ENCODE measurements at places on chromosomes 6 and 20.

DNA sequence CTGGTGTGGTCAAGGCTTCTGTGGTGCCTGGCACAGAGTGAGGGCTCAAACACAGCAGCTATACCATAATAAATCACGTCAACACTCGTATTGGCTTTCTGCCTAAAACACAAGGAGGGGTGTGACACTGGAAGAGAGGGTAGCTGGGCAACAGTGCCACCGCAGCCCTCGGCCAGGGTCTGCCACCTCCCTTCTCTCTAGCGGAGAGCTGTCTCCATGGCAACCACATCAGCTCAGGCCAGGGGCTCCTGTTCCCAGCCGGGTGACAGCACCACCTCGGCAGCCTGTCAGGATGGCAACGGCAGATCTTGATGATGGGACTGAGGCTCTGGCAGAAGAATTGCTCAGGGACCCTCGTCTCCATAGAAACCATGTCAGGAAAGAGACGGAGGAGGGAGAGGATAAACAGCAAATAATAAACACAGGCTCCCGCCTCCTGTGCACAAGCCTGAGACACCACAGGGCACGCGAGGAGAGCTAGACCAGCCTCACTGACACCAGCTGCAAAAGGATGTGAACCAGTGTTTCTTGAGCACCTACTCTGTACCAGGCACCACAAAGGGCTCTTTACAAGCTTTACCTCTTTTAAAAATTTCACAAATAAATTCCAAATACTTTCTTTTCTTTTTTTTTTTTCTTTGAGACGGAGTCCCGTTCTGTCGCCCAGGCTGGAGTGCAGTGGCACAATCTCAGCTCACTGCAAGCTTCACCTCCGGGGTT, 50.4 kb upstream of the TLDC2 start:
- DNase-seq = no peak

DNA sequence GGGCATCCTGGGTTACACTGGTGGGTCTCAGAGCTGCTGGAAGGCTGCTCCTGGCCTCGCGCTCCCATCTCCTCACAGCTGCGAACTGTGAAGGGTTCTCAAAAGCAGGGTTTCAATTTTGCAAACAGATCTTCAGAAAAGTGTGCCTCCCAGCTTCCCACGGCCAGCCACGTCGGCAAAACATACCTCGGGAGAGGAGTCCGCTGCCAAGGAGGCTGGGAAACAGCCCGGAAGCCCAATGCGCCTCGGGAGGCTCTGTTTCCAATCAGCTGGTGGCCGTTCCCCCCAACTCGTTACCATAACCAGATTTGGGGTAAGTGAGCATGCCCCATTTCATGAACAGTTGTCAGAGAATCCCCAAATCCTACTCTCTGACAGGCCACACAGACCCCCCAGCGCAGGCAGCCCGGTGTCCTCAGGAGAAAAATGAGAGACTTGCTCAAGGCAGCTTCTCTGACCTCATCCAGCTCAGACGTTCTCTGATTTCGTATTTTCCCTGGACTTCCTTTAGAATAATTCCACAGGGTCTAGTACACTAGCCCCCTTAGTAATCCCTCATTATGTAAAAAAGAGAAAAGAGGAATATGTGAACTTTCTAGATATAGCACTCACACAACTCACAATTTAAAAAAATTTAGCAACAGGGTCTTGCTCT, 98.4 kb downstream of the SNX5 start:
- DNase-seq = no peak

DNA sequence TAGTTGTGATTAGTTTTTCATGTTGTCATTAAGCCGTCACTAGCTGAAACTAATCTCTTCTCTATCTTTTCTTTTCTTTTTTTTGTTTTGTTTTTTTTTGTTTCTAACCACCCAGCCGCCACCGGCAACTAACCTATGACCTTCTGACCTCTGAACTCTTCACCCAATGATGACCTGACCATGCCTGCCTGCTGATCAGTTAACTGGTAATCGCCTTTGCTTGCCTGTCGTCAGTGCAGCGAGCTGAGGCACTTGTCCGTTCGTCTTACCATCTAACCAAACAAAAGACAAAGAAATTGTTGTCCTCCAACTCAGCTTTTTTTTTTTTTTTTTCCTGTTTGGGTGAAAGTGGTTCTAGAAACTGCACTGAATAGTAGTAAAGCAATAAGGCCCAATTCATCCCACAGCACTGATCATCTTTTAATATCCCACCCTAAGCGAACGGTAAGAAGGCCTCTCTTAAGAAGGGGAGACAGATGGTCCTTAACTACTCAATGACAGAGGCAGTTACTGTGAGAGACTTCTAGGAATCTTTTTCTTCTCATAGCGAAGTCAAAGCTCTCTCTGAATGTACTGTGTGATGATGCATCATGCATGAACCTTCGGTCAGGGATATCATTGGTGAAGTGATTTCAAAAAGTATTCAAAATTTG, 156.2 kb downstream of the QKI start:
- no peak for DNase-seq

DNA sequence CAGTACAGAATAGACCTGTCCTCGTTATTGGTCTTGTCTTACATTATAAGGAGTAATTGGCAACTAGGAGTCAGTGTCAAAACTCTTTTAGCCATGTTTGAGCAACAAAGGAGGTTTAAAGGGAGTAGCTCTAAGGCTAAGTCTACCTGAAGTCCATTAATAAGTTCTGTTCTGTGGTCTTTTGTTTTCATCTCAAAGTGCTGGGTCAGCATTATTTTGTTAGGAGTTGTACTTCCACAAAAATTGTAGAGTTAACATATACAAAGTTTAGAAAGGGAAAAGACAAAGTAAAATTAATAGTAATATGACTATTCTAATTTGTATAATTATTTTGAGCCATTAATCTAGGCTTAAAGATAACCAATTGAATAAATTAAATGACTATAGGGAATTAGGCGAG, 12.7 kb upstream of the SENP6 start:
- DNase-seq = no peak

GRCh38 chr6:35602133-35602946, 86.4 kb downstream of the FKBP5 start:
- no peak for DNase-seq

GRCh38 chr6:116405138-116405537, 34.4 kb downstream of the DSE start:
- no peak for DNase-seq

DNA sequence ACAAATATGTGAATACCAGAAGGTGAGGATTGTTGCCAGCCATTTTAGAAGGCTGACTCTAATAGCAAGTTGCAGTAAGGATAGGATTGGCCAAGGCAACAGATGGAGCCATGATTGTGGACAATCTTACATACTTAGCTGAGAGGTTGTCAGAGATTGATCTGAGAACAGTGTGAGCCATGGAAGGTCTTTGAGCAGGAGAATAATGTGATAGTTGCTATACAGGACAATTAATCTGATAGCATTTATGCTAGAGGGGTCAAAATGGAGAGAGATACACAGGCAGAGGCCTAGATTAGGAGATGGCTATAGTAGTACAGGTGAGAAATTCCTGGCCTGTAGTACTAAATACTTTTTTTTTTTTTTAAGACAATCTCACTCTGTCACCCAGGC, 23.8 kb downstream of the PPARD start:
- DNase-seq = no peak

DNA sequence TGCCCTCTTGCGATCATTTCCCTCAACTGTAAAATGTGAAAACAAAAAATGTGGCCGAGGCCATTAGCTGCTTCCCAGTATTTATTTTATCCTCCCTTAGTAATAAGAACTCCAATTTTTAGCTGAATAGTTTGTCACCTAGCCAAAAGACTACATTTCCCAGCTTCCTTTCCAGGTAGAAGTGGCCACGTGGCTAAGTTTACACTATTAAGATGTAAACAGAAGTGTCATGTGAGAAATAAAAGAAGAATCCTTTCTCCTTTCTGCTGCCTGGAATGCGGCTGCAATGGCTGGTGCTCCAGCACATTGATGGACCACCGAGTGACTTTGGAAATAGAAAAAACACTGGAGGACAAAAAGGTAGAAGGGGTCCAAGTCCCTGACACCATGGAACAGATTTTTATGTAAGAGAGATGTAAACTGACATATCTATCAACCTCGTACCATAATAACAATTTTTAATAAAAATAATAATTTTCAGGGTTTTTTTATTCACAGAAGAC, 268.8 kb downstream of the PKHD1 start:
- DNase-seq = no peak

DNA sequence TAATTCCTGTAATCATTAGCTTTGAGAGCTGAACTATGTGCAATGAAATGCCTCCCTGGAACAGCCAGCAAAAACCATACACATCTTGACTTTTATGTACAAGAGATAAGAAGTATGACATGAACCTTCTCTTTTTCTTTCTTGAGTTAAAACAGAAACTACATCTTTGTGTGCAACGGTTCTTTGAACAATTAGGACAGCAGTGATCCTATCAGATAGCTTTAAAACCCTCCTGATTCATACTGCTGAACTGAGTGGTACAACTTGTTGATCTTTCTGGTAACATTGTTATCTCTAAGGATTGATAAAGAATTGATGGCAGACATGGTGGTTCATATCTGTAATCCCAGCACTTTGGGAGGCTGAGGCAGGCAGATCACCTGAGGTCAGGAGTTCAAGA, 43.4 kb downstream of the TRAF3IP2 start:
- no peak for DNase-seq

DNA sequence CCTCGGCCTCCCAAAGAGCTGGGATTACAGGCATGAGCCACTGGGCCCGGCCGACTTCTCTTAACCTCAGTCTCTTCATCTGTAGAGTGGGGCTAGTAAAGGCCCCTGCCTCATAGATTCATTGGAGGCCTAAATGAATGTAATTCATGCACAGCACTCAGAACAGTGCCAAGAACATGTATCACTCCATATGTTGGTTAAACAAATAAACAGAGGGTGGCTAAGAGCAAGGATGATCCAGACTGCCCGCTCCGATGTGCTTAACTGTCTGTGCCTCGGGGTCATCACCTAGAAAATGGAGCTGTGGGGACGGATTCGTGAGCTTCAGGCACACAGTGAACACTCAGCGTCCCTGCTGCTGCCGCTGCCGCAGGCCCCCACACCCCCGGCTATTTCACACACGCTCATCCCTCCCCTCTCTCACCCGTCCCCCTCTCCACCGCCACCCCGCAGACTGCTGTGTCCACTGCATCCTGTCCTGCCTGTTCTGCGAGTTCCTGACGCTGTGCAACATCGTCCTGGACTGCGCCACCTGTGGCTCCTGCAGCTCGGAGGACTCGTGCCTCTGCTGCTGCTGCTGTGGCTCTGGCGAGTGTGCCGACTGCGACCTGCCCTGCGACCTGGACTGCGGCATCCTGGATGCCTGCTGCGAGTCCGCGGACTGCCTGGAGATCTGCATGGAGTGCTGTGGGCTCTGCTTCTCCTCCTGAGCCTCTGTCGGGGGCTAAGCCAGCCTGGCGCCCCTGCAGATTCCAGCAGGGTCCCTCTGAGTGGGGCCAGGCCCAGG, 14.8 kb downstream of the MDFI start:
- no peak for DNase-seq

GRCh38 chr6:132817554-132818403, 3.4 kb downstream of the RPS12 start:
- DNase-seq = no peak

DNA sequence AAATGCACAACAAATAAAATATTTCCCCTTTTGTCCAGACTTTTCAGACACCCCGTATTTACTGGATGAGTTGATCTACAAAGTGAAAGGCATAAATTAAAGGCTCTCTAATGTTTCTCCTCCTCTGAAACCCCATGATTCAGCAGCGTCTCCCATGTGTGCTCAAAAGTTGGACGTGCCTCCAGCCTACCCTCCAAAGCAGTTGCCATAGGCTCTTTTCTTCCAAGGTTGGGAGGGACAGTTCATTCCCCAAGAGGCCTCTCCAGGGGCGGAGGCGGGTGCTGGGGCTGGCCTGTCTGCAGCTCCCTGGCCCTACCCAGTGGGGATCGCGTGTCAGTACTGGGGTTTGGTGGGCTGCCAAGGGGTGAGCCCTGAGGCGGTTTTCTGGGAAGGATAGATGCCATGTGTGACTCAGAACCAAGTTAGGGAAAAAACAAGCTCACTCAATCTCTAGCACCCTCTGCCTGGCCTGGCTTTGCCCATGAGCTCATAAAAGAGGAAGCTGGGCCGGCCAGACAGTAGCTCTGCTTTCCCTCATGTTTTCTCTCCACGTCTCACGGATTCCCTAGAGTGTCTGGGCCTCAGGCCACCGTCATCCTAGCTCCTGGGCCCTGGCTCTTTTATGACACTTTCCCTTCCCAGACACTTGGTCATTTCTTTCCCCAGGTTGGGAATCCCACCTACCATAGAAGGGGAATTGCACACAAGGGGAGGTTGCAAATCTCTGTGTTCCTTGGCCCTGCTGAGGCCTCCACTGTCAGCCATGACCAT, 8.0 kb upstream of the IER3 start:
- no peak for DNase-seq

DNA sequence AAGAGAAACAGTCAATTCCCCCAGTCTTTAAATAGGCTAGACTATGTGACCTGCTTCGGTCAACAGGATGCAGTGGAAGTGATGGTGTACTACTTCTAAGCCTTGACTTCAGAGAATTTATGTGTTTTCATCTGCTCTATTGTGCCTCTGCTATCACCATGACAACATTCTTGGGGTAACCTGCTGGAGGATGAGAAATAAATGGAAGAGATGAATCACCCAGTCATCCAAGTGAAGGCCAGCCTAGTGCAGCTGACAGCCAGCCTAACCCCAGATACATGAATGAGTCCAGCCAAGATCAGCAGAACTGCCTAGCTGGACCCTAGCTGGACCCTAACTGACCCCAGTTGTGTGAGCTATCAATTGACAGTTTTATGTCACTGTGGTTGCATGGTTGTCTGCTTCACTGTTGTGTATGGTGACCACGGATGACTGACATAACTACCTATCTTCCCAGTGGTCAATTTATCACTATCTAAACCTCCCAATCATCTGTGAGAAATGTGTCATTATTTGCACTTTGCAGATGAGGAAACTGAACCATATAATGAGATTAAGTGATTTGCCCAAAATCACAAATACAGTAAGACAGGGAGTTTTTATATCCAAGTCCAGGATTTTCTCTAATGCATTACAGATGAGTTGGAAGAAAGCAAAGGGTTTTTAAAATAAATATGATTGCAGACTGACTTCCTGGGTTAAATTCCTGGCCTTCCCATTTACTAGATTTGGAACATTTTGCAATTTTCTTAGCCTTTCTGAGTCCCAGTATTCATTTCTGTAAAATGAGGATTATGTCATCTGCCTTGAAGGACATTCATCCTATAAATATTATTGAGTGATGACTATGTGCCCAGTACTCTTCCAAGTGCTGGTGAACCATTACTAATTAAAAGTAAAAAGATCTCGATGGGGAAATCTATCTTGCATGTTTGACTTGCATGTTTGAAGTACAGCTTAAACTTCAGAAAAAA, 136.4 kb upstream of the PLCB4 start:
- DNase-seq = no peak

DNA sequence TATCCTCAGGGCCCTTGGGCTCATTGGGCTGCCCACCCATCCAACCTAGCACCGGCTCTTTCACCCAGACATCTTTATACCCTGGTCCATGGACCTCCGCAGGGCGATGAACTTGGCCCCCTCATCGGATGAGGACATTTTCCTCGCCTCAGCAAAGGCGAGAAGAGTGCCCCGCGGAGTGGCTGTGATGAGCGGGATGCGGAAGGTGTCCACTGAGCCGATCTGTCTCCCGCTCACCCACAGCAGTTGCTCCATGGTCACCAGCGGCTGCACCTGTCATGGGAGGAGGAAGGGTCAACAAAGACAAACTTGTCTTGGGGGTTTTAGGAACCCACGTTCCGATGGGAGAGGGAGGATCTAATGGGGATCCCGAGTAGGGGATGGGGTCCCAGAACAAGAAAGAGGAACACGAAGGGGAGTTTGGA, 690 bp downstream of the NEU1 start:
- no peak for DNase-seq

GRCh38 chr6:125745281-125746018, 4.0 kb upstream of the HEY2 start:
- no peak for DNase-seq

- DNase-seq = no peak
Observed at GRCh38 chr6:161168281-161168891, 105.5 kb downstream of the AGPAT4 start.

All from activated T-helper 1 cell treated with Interleukin-2 at 50 U/mL for 16 hours (primary cell).